ENCODE measurements at places on chromosomes 5 and 9.

DNA sequence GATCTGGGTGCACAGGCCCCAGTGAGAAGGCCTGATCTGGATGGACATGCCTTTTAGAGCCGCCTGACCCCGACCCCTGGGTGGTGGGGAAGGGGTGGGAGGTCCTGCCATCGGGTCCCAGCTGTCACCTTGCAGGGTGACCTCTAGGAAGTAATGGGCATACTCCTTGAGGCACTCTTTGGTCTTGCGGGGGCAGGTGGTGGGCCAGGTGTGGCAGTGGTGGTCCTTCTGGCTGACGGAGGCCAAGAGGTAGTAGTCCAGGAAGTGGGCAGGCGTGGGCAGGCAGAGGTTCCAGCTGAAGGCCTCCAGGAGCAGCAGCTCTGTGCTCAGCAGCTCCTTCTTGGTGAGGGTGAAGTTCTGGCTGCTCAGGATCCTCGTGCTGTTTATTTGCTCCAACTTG lies 30.0 kb downstream of the FABP6 start:
- no peak for DNase-seq

GRCh38 chr9:109893241-109893640 lies 113.2 kb downstream of the PALM2AKAP2 start:
- DNase-seq: no peak

- no peak for DNase-seq
Measured at GRCh38 chr5:71877511-71877910, 158.4 kb downstream of the CARTPT start.

- DNase-seq: no peak
Measured at GRCh38 chr9:126164796-126165525, 161.7 kb upstream of the MVB12B start.

DNA sequence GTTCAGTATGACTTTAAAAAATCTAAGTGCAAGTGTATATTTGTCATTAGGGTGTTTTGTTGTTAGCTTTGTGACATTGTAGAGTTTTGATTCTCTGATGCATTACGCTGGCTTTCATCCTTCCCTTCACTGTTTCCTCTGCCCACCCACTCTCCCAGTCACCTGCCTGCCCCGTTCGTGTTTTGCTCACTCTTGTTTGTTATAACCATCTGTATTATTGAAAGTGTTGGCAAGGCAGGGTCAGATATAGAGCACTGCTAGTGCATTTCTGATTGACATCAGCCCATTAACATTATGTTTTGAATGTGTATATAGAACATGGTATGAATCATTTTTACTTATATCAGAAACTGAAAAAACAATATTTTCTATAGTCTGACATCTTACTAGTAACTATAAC lies 27.3 kb downstream of the SCGB3A1 start:
- DNase-seq: peak; percentile 6

Data from effector CD4-positive, alpha-beta T cell (primary cell).